ENCODE measurements at places on chromosomes 7 and 10.
A peak's percentile ranks its signal among the peaks of the same experiment; 100 is the strongest.

DNA sequence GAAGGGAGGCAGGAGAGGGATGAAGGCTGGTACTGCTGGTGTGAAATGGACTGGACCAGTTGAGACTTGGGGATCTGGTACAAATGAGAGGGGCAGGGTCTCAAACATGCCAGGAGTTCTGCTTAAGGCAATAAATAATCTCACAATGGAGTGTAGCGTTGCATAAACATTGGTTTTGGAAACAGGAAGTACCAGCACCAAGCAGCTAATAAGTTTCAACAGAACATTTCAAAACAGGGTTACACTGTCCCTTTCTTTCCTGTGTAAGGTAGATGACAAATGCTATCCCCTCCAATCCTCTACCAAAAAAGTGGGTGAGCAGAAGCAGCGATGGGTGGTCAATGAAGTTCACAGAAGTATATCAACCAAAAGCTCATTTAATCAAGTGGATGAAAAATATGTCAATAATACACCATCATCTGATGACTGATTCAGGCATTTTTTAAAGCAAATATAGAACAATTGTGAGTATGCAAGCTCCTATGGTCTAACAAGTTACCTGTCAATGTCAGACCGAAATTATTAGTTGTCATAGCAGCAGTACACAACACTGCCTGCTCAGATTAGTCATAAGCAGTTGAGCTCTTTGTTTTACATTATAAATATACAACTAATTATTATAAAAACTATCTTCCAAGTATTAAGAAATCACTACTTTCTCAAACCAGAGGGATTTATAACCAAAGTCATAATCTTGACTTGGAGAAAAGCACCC is 220.0 kb downstream of the FAM107B start:
- no peak for DNase-seq

GRCh38 chr7:35280902-35281301 is 27.0 kb upstream of the TBX20 start:
- DNase-seq: no peak

GRCh38 chr10:63708421-63708820 is 187.2 kb downstream of the REEP3 start:
- DNase-seq: no peak

- no peak for DNase-seq
Measured at GRCh38 chr7:65809259-65809981, 63.5 kb upstream of the VKORC1L1 start.

- no peak for DNase-seq
Measured at GRCh38 chr10:113259576-113260226, 293.2 kb upstream of the HABP2 start.

GRCh38 chr7:16999541-17000267 is 117.9 kb upstream of the AGR3 start:
- DNase-seq: no peak

GRCh38 chr10:58712141-58712540 is 199.5 kb downstream of the BICC1 start:
- no peak for DNase-seq

DNA sequence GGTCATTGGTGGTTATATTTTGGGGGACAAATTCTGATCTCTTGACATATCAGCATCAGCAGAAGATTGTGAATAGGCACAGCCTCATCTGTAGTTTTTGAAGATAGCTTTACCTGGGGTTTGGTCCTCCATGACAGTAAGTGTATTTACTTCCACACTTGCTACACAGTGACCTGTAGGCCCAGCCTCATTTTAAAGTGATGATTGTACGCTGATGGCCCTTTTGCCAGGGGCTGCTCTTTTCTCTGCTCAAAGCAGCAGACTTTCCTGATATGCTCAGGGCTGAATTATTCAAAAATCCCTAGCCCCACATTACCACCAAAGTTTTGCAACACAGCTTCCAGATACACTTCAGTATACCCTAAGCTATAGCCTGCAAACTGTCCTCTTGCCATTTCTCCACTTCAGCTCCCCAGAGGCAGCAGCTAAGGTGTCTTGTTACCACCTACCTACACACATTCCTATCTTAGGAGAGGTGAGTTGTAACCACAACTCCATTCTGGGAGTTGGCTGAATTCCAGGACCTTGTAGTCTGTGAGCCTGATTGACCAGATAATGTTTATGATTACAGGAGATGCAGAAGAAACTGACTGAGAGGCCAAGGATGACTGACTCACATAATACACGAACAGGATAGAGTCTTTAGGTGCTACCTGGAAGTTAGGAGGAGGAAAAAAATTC is 6.0 kb downstream of the ASB4 start:
- DNase-seq: no peak

GRCh38 chr7:44634839-44635591 is 28.6 kb downstream of the OGDH start:
- no peak for DNase-seq

DNA sequence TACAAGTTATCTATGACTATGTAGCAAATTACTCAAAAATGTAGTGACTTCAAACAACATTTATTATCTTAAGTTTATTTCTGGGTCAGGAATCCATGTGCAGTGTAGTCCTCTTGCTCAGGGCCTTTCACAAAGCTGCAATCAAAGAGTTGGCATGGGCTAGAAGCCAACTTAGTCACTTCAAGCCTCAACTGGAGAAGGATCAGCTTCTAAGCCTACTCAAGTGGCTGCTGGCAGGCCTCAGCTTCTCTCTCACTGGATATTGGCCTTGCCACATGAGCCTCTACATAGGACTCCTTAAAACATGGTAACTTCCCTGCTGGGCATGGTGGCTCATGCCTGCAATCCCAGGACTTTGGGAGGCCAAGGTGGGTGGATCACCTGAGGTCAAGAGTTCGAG is 5.0 kb upstream of the NFE2L3 start:
- DNase-seq: no peak

GRCh38 chr7:8217200-8218068 is 44.5 kb downstream of the ICA1 start:
- no peak for DNase-seq

- no peak for DNase-seq
Measured at GRCh38 chr10:20552382-20552781, 344.7 kb downstream of the NEBL start.

DNA sequence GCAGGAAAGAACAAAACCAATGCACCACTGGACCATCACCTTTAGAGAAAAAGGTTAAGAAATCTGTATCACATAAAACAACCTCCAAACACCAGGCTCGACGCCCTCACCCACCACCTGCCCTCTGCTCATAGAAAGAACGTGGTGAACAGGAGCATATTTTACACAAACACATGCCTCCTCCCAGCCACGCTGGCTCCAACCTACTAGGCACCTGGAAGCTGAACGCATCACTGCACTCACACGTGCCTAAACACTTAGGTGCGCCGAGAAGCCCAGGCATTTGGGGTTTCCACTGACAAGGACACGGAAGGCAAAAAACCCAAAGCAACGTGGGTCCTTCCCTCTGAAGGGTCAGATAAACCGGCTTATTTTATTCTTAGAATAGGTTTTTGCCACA is 56.0 kb downstream of the PTPRN2 start:
- no peak for DNase-seq

DNA sequence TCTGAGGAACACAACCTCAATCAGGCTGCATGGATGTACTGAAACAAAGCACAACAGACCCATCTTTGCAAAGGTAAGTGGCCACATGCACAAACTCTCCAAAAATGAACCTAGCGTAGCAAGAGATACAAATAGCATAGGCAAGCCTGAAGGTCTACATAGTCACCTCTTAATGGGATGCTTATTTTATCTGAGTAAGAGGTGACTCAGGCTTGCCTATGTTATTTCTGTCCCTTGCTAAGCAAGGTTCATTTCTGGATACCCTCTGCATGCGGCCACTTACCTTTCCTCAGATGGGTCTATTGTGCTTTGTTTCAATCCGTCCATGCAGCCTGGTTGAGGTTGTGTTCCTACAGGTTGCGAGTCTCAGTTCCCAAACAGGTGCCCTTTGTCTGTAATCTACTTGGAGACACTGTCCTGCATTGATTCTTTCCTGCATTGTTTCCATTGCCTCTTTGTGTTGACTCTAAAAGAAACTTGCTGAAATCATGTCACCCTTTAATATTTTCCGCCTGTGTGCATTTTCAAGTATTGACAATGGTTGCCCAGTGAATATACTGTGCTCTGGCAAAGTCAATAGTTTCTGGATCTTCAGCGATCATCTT is 291.8 kb upstream of the LYZL1 start:
- DNase-seq: no peak

DNA sequence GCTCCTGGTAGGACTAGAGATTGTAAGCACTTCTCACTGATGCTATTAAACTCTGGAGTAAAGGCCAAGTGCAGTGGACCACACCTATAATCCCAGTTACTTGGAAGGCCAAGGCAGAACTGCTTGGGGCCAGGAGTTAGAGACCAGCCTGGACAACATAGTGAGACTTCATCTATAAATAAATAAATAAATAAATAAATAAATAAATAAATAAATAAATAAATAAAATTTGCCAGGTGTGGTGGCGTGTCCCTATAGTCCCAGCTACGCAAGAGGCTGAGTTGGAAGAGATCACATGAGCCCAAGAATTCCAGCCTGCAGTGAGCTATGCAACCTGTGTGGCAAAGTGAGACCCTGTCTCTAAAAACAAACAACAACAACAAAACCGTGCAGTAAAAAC is 1475.7 kb downstream of the REEP3 start:
- DNase-seq: no peak

DNA sequence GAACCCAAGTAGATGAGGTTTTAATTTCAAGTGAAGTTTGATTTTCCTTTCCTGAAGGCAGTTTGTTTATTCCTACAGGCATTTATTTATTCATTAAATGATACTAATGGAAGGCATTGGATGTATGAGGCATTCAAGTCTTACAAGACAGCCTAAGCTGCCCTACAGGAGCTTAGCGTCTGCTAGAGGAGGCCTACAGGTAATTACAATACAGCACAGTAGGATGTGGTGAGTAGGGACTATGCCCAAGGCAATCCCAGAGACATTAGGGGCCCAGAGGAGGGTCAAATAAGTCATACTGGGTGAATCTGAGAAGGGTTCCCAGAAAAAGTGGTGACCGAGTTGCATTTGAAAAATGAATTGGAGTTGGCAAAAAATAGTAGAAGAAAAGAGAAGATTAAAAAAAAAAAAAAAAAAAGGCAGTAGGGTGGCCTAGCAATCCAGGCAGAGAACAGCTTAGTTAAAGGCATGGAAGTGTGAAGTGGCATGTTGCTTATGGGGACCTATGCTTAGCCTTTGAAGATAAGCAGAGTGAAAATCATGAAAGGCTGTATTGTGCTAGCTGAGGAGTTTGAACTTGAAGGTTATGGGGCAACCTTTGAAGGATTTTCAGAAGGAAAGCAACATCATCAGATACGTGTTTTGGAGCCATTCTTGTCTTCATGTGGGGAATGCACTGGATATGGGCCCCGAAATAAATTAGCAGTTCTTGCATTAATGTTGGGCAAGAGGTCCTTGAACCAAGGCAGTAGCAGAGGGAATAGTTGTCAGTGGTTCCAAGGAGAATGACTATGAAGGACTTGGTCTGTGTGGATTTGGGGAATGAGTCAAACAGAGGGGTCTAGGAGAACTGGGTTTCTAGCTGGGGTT is 65.5 kb downstream of the SNX10 start:
- DNase-seq: no peak

DNA sequence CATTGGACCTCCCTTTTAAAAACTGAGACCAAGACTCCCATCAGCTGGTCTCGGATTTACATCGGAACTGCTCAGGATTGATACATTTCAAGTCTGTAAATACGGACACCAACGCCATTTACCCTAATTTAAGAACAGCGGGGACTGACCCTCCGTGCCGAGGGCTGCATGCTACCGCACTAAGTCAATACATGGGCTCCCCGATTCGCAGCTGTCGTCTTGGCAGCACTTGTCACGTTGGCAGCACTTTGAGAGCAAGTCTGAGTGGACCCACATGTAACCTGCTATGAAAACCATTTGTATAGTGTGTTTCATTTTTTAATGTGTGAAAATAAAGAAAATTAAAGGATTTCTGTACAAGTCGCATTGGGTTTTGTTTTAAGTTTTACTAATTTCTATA is 83.4 kb downstream of the EZH2 start:
- DNase-seq: no peak

- DNase-seq: peak; percentile 61
Measured at GRCh38 chr10:103917302-103918052, 507 bp downstream of the STN1 start.

All from caudate nucleus (tissue), 63 donors.